ENCODE measurements at places on chromosomes 6 and 20.

GRCh38 chr6:89148016-89148750, 2.3 kb downstream of the PM20D2 start:
- DNase-seq: peak; percentile 42

GRCh38 chr6:167984876-167985604, 12.4 kb upstream of the KIF25 start:
- no peak for DNase-seq

- DNase-seq: no peak
Observed at GRCh38 chr6:132817554-132818403, 3.4 kb downstream of the RPS12 start.

DNA sequence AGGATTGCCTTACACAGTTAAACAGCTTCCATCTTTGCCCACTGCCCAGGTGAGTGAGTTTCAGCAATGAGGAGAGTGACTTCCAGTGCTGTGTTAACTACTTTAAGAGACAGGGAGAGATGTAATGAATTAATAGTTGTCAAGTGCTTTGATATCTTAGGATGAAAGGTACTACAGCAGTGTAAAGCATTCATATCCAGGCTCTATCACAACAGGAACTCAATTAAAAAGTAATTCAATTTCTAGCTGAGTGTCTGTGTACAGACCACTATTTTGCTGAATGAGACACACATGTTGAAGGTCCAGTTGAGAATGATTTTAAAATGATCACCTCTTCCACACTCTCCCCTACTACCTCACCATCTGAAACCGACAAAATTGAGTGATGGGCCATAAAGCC, 70.7 kb upstream of the BEND3 start:
- no peak for DNase-seq

GRCh38 chr6:15796844-15797243, 134.0 kb upstream of the DTNBP1 start:
- DNase-seq: no peak

DNA sequence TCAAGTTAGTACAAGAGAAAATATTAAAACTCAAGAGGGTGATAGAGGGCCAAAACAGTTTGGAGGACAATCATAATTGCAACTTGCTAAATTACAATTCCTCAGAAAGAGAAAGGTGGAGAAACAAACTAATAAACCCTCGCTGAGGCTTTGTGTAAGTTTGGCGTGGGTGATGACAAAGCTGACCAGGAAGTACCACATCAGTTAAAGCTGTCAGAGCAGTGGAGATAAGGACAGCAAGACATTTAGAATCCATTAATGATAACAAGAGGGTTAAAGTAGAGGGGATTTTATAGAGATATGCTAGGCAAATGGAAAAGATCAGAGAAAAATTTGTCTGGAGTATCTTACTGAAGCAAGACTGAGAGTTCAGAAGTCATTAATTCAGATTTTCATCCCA, 334.4 kb downstream of the TFAP2B start:
- DNase-seq: no peak

DNA sequence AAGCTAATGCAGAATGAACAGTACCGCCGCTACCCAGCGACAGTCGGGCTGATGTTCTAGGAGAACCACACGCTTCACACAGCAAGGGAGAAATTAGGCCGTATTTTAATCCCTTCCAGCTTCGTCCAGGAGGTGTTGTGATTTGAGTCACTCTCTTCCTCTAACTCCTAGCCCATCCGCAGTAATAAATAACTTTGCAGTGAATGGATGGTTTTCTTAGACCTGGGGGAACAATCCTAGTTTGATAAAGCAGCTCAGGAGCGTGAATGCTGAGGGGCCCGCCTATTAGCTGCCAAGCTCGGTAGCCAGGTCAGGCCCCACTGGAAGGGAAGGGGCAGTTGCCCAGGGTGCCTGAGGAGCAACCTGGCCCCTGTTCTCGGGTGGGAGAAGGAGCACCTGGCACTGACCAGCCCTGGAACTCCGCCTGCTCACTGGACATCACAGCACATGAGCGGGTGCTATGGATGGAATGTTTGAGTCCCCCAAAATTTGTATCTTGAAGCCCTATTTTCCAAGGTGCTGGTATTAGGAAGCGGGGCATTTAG, 146.0 kb upstream of the AFDN start:
- no peak for DNase-seq

DNA sequence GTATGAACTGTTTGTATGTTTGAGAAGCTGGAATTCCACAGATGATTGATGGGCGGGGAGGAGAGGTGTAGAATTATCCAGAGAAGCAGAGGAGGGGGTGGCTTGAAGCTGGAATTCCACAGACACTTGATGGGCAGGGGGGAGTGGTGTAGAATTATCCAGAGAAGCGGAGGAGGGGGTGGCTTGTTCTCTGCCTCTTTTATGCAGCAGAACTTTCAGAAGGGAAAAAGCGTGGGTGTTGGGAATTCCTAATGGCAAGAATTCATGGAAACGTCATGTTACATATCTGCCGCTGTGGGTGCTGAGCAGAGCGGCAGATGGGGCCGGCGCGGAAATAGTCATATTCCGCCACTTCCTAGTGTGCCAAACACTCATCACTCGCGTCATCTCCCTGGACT, 167.9 kb upstream of the KCNG1 start:
- no peak for DNase-seq

DNA sequence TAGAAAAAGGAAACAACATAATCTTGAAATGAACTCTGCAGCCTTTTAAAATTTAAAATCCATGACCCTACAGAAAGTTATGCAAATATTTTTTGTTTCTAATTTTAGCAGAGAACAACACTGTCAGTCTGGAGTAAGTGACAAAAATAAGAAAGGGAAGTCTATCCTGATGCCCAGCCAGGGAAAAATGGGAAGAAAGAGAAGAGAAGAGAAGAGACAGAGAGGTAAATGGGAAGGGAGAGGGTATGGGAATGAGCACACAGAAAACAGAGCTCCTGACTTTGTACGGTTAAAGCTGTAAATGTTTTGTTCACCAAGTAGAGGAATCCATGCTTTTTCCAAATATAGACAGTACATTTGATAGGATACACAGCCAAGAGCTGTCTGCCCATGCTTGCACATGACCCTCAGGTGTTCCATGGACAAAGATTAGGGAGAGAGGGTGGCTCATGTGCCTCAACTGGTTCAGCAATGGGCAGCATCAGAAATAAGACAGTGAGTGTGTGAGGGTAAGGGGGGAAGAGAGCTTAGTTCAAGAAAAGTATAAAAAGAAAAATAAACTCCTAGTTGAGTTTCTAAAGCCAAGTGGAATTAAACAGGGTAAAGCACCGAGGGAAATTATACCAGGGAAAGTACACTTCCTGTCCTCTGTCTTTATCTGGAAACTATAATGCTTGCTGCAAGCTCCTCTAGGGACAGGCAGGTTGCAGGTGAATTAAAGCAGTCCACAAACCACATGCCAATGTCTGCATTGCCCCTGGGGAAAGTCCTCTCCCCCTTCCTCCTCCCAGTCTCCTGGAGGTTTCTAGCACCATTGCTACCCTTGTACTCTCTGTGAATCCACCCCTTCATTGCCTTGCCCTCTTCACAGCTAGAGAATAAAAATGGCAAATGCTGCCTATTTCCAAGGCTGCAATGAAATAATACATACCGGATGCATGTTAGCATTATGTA, 30.0 kb downstream of the MAP3K5 start:
- no peak for DNase-seq

GRCh38 chr20:44398335-44398734, 42.8 kb downstream of the HNF4A start:
- DNase-seq: peak; percentile 67

DNA sequence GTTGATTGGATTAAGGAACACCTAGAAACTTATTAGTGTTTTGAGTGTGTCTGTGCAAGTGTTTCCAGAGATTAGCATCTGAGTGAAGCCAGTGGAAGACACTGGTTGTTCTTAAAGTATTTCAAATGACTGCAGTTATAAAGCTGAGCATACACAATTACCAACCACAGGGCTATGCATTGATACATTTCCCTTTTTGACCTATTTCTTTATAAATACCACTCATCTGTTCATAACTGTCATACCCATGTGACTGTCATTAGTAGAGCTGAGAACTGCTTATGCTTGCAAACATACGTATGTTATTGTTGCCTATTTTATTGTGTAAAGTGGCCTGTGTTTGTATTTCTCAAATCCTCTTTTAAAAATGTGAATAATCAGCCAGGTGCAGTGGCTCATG, 15.3 kb upstream of the ZC3H12D start:
- DNase-seq: no peak

- DNase-seq: peak; percentile 91
Observed at GRCh38 chr6:30820193-30820592, 64.1 kb upstream of the DDR1 start.

DNA sequence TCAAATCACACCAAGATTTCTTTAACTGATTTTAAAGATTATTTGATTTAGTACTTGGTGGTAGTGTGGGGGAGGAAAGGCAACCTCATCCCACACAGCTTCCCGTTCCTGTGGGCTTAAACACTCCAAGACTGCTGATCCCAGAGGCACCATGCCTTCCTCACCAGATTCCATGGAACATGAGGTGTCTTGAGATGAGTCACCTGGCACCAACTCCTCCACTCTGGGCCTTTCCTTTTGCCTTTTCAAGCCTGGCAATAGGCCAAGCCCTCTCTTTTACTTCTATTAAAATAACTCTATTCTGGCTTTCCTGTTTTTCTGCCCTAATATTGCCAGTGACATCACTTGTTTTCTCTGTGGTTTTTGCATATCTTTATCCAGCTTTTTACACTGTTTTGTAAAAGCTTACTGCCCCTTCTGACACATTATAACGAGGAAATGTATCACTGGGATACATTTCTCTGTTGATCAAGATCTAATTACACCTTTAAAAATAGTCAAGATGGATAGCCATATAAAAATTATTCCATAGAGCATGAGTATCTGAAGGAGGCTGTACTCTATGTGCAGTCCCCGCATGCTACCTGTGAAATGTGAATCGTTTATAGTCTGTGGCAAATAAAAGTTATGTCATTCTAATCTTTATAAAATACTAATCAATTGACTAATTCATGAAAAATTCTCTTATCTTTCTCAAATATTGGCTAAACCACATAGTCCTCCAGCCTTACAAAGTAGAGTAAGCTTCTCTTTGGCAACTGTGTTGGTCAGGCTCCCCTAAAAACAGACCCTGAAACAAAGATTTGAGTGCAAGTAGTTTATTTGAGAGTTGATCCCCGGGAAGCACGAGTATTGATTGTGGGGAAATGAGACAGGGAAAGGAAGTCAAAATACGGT, 257.8 kb upstream of the KCNQ5 start:
- DNase-seq: peak; percentile 94

DNA sequence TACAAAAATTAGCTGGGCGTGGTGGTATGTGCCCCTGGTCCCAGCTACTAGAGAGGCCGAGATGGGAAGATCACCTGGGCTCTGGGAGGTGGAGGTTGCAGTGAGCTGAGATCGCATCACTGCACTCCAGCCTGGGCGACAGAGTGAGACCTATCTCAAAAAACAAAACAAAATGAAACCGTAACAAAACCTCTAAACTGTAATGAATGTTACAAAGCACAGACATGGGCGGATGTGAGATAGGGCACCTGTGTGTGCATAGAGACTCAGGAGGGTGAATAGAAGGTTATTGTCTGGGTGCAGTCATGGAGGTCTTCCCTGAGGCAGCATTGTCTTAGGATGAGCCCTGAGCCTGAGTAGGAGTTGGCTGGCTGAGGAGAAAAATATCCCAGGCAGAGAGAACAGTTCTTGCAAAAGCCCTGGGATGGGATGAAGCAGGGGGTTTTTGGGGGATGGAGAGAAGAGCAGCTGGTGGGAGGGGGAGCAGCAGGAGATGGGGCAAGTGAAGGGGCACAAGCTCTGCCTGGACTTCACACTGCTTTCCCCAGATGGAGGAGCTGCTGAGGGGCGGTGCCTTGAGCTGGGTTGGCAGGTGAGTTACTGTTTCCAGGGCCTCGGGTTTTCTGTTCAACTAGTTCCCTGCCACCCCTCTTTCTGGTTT, 5.2 kb downstream of the BCAS4 start:
- no peak for DNase-seq

DNA sequence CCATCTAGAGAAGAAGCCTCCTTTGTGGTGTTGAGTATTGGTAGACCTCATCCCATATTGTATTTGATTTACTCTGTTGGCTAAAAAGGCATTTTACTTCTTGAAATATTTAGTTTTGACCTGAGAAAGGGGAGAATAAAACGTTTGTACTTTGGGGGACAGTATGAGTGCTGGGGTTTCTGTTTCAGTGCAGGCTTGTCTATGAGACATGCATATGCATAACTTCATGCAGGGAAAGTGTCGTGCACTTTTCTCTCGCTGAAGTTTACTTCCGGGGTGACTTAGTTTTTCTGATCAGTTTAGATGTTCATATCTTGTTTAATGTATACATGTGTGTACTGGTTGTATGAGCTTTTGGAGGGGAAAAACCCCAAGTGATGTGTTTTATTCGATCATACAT, 59.5 kb downstream of the UTRN start:
- DNase-seq: no peak

DNA sequence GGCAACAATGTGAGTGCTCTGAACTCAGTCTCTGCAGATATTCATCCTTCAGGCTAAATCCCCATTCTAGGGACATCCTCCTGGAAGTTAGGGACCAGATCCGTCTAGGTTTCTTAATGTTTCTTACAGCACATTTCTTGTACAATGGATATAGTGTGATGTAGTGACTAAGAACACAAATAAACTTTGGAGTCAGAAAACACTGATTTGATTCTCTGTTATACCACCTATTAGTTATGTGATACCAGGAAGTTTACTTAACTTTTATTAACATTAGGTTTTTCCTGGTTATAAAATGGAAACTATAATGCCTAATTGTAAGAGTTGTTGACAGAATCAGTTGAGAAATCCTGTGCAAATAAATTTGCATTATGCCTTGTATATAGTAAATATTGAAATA, 57.6 kb upstream of the KCNQ5 start:
- DNase-seq: no peak

DNA sequence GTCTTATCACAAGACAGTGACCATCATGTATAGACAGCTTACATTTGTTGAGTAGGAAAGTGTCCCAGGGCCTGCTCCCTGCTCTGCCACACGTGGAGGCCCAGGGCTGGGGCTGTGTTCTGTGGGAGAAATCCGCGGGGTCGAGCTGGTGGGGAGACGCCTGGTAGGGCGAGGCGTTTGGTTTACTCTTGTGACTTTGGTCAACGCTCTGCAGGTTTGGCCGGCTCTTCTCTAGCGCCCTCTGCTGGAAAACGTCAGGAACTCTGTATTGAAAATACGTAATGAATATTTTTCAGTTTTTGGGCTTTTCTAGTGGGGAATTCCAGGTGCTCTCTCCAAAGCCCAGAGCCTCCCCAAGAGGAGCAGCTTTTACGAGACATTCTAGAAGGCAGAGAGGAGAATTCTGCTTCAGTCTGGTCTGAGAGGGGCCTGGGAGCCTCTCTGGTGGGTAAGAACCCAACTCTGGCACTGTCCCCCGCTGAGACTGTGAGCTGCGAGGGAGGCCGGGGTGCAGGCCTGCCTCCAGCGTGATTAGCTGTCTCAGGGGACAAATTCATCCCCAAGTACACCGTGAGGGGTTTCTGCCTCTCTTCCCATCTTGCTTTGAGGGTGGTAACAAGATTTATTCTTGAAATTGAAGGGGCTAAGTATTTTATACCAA, 112.6 kb upstream of the RALGAPA2 start:
- DNase-seq: no peak

- DNase-seq: no peak
Observed at GRCh38 chr6:167647737-167648470, 178.8 kb upstream of the AFDN start.

- no peak for DNase-seq
Observed at GRCh38 chr20:57834306-57835073, 124.7 kb upstream of the PMEPA1 start.

All from HT1080 (cell line).